ENCODE measurements at places on chromosomes 2 and 18.
A peak's percentile ranks its signal among the peaks of the same experiment; 100 is the strongest.

DNA sequence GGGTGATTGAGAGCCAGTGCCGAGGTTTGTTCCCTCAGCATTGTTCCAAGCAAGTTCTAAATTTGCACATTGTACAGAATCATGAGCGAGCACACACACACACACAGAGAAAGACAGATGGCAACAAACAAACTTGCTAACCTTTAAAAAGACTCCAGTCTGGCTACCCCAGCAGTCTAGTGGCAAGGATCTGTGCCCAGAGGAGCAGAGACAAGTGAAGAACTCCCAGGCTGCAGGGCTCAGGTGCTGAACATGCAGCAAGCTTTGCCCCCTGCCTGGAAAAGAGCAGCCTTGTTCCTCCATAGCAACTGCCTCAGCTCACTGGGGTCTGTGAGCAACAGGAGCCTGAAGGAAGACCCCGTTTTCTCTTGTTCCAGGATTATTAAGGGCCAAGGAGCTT, 169.2 kb upstream of the CCDC68 start:
- no peak for DNase-seq

GRCh38 chr2:191607096-191607495, 70.8 kb upstream of the NABP1 start:
- DNase-seq: no peak

DNA sequence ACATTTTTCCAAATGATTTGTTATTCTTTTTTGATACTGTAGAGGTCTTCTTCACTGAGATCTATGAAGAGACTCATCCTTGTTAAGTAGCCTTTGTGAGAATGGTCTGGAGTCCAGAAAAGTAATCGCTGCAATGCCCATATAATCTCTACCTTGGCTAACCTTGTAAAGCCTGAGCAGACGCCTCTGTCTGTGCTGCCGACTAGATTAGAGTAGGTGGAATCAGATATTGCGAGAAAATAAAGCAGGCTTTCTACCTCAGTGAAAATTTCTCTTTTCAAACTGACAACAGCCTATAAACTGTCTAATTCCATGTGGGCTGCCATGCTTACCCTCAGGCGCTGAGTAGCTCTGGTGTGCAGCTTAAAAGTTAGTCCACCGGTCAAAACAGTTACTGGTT, 17.5 kb upstream of the CERS6 start:
- no peak for DNase-seq

DNA sequence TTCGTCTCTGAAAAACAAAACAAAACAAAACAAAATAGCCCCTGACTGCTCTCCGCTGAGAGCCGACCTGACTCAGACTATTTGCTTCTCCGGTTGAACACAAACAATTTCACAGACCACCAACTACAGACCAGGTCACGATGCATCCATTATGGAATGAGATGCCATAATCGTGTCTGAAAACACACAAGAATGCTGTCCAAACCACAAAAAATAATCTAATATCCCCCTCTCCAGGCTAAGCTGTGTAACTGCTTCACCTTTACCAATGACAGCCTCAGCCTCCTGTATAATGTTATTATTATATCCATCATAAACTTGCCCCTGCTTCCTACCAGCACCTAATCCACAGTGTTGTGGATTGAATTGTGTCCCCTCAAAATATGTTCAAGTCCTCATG, 114.7 kb downstream of the DNAH6 start:
- no peak for DNase-seq

DNA sequence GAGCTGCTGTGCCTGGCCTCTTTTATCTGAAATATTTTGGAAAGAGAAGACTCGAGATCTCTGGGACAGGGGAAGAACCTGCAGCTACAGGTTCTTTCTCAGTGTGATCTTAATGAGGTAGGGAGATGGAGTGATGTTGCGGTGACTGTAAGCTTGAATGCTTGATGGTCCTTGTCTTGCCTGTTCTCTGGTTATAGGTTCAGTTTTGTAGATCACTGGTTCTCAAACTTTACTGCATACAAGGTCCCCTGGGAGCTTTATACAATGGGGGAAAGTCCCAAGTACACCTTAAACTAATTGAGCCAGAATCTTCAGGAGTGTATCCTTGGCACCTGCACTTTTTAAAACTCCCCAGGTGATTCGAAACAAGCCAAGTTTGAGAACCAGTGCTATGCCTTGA, 136.7 kb upstream of the CXCR4 start:
- no peak for DNase-seq

DNA sequence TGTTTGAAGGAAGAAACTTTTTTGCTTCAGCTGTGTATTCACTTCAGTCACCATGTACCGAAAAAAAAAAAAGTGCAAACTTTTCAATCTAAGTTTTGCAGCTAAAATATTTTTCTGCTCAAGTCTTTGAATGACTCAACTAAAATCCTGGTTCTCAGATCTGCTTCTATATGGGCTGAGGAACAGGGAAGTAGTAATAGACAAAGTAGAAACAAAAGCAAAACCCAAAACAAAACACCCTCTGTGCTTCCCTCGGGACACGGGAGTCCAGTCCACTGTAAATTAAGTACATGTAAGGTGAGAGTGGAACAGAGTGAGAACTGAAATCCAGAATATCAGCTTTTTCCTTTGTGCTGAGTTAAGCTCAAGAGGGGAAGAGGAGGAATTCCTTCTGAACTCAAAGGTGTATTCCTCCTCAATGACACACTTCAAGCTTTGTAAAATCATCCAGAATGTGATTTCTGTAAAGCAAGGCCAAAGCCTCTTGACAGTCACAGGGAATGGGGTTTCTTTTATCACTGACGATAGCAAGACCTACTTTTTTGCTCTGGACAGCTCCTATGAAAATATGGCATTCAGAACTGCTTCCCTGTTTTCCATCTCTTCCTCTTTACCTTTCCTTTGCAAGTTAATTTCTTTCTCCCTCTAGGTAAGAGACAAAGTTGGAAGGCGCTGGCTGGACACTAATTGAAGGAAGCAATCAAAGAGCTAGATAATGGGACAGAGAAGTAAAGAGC, 433.5 kb upstream of the MMADHC start:
- no peak for DNase-seq

DNA sequence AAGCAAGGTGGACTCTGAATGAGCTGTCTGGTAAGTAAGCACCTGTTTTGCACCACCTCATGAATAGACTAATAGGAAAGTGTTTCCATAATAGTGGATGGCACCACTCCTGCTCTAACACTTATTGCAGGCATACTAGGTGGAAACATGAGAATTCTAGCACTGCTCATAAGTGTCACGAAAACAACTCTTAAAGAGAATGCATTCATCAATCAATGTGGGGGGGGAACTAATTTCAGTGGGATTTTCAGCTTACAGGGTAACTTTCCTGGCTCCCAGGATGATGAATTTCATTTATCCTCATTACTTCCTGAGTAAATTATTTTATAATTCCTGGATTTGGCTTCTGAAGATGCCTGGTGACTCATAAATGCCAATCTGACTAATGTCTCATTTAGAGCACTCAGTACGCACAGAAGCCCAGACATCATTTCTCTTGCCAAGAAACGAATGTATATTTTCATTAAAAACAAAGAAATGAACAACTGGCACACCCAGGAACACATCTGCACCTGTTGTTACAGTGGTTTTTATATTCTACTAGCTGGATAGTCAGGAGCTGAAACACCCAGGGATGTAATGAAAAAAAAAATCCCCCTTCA, 129.6 kb downstream of the PID1 start:
- no peak for DNase-seq

DNA sequence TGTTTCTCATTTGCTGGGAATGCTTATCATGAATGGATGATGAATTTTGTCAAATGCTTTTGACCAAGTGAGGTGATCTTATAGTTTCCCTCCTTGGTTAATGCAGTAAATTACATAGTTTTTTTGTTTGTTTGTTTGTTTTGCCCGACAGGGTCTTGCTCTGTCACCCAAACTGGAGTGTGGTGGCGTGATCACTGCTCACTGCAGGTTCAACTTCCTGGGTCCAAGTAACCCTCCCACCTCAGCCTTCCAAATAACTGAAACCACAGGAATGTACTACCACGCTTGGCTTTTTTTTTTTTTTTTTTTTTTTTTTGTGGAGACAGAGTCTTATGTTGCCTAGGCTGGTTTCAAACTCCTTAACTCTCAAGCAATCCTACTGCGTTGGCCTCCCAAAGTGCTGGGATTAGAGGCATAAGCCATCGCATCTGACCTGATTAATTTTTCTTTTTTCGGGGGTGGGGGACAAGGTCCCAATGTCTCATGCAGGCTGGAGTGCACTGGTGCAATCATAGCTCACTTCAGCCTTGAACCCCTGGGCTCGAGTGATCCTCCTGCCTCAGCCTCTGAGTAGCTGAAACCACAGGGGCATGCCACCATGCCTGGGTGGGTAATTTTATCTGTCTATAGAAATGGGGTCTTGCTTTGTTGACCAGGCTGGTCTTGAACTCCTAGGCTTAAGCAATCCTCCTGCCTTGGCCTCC, 48.6 kb downstream of the SMAD2 start:
- DNase-seq: no peak

DNA sequence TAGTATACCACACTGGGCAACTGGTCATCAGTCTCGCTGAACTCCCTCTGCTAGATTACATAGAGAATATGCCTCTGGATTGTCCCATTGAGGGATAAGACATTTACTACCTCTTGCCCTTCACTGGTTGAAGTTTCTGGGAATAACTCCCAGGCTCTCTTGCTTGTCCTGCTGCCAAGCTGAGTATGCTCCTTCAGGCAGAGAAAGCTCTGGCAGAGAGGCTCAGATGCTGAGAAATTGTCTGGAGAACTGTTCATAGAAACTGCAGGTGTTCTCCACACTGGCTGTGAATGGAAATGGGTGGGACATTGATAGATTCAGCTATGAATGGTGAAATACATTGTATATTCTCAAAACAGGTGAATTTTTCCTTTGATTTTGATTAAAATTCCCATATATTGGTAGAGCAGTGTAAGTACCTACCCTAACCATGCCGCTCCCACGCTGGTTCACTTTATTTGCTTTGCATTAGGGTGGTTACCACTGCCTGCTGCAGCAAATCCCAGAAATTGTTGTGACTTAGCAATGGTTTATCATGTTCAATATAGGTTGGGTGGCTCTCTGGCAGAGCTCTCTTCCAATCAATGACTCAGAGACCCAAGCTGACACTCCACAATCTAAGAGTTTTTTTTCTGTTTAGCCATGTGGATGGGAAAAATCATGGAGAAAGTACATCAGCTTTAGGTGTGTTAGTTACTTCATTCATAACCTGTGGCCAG, 36.7 kb downstream of the FAM117B start:
- DNase-seq: no peak

DNA sequence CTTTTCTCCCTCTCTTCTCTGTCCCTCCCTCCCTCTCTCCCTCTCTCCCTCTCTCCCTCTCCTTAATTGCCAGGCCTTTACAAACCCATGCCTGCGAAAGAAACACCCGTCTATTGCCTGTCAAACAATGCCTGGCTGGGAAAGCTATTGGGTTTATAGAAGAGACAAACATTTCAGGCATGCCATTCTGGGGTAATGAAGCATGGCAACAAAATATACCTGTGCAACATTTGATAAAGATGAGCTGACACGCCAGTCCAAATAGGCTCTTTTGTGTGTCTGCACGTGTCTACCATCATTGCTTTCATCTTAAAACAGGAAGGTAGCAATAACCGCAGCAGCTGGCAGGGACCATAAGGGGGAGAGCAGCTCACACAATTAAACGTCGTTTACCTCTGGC, 282.1 kb downstream of the ZNF516 start:
- no peak for DNase-seq

DNA sequence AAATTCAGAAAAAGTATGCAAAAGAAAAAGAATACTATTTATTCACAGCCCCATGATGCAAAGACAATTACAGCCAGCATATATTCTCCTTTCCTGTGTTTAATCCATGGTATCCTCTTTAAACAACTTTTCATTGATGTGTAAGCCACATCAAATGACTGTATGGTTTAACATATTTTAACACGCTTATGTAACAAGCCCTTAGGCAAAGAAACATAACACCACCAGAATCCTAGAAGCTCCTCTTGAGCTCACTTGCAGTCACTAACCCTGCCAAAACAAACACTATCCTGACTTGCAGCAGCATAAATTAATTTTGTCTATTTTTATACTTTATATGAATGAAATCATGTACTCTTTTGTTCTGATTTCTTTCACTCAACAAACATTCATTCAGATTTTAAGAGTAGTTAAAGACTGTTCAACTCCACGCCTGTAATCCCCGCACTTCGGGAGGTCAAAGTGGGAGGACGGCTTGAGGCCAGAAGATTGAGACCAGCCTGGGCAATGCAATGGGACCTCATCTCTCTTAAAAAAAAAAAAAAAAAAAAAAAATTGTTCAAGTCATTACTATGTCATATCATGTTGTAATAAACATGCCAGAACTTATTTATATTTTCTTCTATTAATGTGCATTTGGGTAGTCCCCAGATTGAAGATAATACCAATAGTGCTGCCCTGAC, 226.3 kb downstream of the NBAS start:
- DNase-seq: no peak

DNA sequence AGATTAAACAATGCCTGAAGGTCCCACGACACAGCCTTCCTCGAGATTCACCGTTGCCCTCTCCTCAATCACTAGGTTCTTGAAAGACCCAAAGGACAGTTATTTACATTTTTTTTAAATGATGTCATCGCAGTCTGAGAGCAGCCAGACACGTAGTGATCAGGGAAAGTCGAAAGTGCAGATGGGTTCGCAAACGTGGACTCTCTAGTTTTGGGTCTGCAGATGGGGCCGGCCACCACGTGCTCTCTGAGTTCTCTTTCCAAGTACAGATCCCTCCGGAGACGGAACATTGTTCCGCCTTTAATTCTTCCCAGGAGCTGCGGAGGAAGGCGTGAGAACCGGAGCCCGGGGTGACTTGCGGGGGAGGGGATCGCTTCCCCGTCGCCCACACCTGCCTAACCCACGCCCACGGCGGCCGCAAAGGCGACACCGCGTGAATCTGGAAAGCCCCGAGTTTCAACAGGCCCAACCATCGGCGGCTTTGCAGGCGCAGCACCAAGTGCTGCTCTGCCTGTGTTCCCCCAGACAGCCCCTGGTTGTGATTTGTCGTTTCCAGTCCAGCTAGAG, 54.3 kb downstream of the PKDCC start:
- peak; percentile 77 for DNase-seq

DNA sequence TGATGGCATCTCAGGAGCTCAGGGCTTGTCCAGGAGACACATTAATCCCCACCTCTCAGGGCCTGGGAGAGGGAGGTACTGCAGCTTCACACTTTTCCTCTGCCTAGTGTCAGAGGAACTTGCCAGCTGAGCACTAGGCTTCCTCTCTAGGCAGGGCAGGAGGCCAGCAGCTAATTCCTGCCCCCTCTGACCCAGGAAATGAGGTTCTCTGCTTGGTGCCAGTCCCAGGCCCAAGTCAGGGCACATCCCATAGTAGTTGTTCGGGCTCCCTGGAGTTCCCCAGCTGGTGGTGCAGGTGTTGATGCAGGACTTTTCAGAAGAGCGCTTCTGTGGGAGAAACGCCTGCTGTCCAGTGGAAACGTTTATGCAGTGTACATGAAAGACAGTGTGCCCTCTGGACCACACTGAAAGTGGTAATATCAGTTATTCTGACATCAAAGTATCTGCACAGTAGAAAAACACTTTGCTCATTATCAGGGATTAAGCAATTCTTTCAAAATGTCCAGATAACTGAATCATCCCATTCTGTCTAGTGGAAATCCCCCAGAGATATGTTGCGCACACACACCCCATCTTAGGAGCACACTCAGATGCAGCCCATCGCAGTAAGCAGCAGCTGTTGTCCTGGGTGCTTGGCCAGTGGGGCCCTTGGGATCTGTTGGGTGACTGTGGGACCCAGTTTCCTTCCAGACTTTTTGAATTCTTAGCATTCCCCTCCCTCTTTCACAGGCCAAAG, 17.8 kb upstream of the SCLY start:
- no peak for DNase-seq

Measured in GM12892 (cell line).